ENCODE measurements at places on chromosomes 12 and 14.

DNA sequence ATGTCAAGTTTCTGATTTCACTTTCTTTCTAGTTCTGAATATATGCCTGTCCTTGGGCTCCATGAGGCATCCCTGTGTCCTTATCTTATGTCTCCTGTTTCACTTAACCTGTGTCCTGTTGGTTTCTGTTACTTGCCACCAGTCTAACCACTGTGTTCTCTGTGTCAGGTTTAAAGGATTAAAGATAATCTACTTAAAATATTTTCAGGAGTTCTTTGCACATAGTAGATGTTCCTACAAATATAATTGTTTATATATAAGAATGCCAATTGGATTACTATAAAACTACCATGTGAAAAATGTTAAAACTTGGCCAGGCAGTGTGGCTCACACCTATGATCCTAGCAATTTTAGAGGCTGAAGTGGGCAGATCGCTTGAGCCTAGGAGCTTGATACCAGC lies 406.4 kb downstream of the CCER1 start:
- DNase-seq = no peak

DNA sequence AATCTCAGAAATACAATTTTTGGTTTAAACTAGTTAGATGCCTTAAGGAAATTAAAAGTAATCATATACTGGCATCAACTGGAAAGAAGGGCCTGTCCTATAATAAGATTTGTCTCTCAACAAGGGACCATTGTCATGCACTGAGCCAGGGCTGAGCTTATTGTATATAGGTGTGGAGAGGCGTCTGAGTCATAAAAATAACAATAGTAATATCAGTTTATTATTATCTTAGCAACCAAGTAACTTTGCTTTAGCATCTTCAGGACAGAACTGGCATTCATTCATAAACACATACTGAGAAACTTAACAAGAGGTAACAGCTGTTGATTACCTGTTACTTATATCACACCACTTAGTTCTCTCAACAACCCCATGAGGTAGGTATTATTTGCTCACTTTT lies 7.1 kb downstream of the KRT75 start:
- DNase-seq = no peak

DNA sequence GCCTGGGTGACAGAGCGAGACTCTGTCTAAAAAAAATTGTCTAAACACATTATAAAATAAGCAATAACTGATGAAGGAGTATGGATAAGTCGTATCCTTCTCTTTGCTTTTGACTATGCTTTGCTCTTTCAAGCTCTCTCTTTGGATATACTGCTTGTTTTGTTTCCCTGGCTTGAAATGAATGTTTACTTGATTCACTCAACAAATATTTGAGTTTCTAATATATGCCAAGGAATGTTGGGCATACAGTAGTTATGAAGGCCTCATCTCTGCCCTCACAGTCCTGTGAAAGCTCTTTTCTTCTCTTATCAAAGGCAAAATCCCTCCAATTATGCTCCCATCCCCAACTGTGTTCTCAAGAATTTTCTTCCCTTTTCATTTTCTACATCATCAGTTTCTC lies 123.5 kb downstream of the PTPRR start:
- DNase-seq = no peak

GRCh38 chr12:45483571-45483970 lies 245.9 kb upstream of the ARID2 start:
- DNase-seq = no peak

DNA sequence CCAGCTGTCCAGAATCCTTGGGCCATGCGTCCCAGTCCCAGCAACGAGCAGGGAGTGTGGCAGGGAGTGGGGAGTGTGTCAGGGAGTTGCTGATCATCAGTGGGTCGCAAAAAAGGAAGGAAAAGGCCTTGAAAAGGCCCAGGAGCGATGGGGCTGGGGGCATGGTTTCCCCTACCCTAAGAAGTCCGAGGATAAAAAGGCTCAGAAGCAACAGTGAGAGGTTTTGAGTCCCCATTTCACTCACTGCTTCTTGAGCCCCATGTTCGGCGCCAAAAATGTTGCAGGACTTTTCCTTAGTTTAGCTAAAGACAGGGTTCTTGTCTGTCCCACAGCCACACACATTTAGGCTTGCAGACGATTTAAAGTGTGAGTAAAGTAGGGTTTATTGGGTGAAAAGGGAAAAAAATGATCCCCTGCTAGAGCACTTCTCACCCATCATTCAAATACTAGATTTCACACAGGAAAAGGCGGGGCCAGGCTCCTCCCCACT lies 189.5 kb downstream of the KCNC2 start:
- no peak for DNase-seq

- DNase-seq = no peak
Measured at GRCh38 chr14:104953097-104953496, 25.1 kb downstream of the AHNAK2 start.

DNA sequence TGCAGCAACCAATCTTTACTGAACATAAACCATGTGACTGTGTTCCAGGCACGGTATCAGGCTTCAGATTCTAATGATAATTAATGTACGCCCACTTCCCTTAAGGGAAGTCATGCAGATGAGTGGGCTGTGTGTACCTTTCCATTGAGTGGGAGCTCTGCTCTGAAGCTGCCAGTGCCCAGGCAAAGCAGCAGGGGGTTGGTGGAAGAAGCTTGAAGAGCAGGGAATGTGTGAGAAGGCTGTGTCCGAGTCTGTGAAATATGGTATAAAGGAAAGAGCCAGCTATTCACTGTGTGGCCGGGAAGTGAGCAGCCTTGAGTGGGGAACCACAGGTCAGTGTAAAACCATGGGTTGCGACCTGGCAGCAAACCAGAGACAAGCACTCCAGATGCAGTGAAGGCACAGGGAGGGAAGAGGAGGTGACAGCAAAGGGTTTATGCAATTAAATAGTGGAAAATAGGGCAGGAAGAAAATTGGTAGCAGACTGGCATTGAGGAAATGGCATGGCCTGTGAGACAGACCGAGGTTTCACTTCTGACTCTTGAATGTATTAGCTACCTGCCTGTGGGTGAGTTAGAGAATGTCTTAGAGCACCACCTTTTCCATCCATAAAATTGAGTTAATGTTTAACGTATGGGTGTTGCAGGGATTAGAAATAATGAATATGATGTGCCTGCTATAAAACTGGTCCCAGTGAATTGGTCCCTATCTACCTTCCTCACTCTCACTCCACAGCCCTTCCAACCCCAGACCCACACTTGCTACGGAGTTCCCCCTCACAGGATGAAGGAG lies 116.4 kb downstream of the NTF3 start:
- no peak for DNase-seq

DNA sequence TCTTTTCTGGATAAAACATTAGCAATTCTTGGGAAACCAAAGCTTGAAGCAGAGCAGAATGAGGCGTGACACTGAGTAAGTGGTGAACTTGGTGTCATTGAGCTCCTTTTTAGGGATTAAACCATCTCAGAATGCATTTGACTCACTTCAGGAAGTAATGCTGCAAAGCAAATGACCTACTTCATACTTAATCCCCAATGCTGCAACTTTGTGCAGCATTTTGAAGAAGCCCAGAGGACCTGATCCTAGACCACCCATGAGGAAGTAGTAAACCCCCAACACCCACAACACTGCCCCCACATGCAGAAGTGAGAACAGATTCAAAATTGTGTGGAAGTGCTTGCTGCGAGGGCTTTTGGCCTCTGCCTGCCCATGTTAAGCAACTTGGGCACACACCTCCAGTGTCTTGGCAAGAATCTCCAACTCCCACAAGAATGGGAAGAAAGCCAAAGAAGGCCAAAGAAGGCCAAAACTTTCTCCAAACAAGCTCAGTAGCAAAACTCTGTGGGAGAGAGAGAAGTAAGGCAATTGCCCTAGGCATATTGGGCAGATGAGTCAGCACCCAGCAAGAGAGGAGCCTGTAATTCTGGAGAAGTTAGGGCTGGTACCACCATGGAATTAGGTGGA lies 69.2 kb upstream of the ETV6 start:
- no peak for DNase-seq

DNA sequence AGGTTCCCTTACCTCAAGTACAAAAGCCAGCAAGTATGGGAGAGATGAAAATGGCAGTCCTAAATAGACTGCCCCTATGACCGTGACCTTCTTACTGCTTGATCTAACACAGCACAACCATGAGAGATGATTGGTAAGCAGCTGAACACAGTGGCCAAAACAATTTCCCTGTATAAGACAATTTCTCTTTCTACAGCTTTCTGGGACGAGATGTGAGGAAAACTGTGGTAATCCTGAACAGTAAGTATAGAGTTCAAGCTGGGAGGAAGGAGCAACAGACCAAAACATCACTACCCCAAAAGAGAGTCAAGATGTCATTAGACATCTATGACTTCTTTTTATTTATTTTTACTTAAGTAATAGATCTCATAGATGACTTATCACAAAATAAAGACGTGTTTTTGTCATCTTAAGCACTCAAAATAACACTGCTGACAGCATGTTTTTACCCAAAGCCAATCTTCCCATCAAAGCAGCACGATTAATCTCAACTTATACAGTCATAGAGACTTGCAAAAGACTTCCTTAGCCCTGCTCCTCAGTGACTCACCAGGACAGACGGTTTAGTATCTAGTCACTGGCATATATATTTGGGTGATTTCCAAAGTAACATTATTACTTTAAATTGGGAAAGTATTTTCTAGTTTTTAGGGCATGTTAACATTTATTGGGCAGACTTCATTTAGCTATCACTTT lies 3.7 kb downstream of the TMEM52B start:
- no peak for DNase-seq

GRCh38 chr12:82057770-82058169 lies 298.6 kb upstream of the PPFIA2 start:
- no peak for DNase-seq

GRCh38 chr14:79742142-79742541 lies 469.2 kb downstream of the DIO2 start:
- no peak for DNase-seq

DNA sequence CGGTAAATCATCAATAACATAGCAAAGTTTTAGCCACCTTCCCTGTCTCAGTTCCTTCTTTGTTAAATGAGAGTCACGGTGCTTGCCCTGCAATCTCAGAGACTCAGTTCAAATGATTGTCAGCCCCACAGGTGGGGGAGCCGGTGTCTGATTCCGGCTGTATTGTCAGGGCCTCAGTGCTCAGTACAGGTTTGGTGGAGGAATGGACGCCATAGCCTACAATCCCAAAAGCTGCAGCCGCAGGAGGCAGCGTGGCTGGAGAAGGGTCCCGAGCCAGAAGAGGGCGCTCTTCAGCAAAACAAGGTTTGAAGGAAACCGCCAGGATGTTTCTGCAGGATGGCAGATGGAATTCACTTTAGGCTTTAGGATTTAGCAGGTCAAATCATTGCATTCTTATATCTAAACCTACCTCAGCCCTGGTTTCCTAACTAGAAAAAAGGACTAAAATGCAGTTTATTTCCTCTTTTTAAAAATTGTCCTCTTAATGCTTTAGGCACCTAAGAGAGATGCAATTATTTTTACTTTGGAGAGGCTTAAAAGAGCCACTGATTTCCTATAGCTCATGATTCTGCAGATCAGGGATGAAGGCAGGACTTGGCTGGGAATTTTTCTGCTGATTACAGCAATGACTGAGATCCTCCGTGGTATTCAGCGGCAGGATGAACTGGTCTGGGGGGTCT lies 29.2 kb downstream of the FOS start:
- peak; percentile 73 for DNase-seq

GRCh38 chr12:127162902-127163301 lies 1104.1 kb upstream of the TMEM132C start:
- no peak for DNase-seq

- no peak for DNase-seq
Measured at GRCh38 chr12:116633476-116633875, 74.3 kb downstream of the MAP1LC3B2 start.

- no peak for DNase-seq
Measured at GRCh38 chr14:69153873-69154270, 953 bp upstream of the DCAF5 start.

DNA sequence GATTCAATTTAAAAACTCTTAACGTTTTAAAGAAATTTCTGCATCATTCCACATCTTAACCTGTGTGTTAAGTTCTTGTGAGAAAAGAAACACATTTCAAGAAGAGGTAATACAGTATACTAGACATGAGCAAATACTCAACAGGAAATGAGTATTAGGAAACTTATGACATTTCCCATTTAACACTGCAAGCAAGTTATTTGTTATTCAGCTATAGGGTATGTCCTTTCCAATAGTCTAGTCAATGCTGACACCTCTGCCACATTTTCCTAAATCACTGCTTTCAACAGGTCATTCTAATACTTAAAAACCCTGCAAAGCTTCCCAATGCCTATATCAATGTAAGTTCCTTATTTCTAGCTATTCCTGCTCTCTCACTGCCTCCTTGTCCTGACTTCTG lies 93.1 kb downstream of the DDHD1 start:
- DNase-seq = no peak

All from CD8-positive, alpha-beta T cell (primary cell).